ENCODE measurements at places on chromosomes 3 and 15.

DNA sequence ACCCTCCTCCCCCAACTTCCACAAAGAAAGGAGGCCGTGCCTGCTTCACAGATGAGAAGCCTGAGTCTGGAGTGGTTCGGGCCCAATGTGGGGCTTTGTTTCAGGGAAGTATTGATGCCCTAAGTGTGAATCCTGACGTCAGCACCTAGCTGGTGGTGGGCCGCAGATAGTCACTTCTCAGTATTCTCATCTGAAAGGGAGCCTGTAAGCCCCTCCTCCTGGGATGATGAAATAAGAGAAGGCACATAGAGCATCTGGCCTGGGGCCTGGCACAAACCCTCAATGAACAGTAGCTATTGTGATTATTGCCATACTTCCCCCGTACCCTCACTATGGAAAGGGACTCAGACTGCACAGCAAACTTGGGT lies 24.8 kb downstream of the LINGO1 start:
- no peak for DNase-seq

DNA sequence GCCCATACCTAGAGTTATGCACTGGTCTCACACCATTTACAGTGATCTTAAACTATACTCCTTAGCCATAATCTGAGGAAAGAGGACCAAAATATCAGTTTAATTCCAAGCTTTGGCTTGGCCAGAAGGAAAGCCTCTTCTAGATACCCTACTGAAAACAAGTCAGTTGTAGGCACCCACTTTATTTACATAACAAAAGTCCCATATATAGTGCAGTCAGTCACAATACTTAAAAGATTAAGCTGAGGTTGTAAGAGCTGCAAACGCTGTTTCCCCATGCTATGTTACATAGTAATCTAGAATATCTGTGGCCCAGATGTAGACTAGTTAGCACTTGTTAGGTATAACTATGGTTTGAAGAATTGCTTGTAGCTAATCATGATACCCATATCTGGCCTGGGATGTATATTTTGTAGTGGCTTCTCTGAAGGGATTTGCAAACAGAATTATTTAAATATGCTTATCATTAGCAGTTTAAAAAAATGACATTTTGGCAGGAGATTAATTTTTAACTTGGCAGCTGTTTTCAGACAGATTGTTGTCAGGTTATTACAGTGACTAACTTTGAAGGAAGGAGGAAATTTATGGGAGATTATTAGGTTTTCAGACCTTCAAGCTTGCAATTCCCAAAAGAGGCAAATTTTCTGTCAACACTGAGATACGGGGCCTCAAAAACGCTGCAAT lies 160.4 kb upstream of the SLC2A2 start:
- no peak for DNase-seq

DNA sequence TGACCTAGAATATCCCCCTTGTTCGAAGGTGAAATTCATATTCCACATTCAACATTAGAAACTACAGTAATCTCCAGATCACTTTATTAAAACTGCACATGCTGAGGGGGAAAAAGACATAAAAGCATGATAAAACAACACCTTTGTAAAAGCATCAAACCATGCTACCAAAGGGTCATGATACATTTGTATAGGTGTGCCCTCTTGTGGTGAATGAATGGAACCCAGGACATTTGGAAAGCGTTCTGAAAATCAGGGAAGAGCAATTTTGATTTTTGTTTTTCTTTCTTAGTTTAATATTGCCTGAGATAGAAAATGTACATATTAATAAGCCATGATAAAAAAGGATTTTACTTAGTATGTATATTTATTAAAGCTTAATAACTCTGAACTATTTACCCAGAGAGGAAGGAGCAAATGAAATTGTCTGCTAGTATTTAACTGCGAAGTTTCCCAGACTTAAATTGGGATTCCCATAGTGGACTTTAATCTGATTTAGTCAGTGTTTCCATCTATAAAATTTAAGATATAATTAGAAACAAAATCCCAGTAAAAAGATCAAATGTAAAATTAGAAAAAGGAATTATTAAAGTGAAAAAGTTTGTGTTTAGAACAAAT lies 105.8 kb upstream of the ARL6 start:
- DNase-seq: peak; percentile 51

GRCh38 chr3:47762233-47762632 lies 19.5 kb downstream of the SMARCC1 start:
- DNase-seq: no peak

GRCh38 chr3:139120086-139121056 lies 75.7 kb upstream of the PRR23C start:
- no peak for DNase-seq

DNA sequence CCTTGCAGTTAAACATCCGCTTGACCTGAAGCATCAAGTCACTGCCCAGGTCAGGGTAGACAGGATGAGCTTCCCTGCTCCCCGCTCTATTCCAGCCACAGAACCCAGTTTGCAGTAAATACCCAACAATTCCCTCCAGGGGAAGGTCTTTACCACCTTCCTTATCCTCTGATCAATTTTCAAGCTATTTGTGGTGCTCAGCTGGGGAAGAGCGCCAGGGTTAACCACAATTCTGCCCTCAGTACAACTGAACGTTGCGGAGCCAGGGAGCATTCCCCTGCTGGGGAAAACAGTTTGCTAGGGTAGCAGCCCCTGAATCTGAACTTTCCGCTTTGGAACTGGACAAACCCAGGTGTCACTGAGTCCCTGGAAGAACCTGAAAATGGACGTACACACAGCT lies 28.5 kb downstream of the RBPMS2 start:
- DNase-seq: no peak

DNA sequence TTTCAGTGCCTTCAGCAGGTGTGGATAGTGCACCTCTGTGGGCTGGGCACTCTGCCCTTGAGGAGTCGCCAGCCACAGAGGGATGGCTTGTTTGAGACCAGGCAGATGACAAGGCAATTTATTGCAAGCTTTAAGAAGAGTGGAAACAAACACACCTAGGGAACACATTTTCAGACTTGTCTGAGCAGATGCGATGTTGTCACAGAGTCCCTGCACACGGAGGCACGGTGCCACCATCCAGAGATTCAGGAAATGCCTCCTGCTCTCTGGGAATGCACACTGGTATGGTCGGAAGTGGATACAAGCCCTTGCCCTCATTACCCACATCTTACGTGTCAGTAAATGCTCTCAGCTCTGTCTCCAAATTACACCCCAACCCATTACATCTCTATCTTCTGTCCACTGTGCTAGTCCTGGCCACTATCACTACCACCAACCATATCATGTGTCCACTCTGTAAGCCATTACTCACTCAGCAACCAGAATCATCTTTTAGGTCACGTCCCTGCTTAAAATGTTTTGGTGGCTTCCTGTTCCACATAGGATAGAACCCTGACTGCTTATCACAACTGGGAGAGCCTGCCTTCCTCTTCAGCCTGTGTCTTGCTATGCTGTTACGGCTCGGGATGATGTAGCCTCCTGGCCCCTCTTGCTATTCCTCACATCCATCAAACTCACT lies 196.9 kb downstream of the SLCO3A1 start:
- no peak for DNase-seq

- DNase-seq: no peak
Measured at GRCh38 chr3:12005951-12006625, 1.9 kb downstream of the SYN2 start.

- DNase-seq: peak; percentile 64
Measured at GRCh38 chr3:52552089-52552488, 15.7 kb downstream of the UQCC5 start.

GRCh38 chr3:12707449-12707848 lies 43.5 kb upstream of the RAF1 start:
- DNase-seq: peak; percentile 78

GRCh38 chr15:83285979-83286553 lies 1.6 kb upstream of the BNC1 start:
- DNase-seq: peak; percentile 78

DNA sequence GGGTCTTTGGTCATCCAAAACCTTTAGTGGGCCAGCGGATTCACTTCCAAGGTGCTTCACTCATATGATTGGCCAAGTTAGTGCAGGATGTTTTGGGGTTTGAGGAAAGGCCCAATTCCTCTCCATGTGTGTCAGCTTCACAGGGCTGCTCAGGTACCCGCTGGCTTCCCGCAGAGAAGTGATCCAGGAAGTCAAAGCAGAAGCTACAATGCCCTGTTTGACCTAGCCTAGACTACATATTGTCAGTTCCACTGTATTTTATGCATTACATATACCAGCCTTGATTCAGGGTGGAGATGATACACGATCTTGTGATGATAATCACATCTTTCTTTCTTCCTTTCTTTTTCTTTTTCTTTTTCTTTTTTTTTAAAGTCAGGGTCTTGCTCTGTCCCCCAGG lies 32.1 kb downstream of the PDE8A start:
- no peak for DNase-seq

GRCh38 chr3:170102431-170102830 lies 64.6 kb downstream of the GPR160 start:
- no peak for DNase-seq

- peak; percentile 39 for DNase-seq
Measured at GRCh38 chr3:45035441-45036301, 9.6 kb downstream of the CLEC3B start.

DNA sequence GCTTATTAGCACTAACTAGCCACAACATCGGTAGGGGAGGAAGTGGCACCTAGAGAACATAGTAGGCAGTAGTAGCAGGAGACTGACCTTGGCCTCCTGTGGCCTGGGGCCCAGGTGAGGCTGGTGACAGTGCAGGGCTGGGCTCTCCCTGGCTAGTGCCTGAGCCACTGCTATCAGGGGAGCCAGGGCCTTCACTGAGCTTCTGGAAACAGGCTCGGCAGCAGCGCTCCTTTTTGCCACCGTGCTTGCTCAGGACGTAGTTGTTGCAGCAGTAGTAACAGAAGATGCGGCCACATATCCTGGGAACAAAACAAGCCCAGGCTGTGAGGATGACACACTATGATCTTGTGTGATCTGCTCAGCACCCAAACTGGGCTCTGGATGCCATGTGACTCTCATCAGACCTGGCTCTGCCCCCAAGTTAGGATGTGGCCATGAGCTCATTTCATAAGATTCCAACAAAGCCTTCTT lies 15.1 kb downstream of the CXCR6 start:
- DNase-seq: no peak

- no peak for DNase-seq
Measured at GRCh38 chr3:111751961-111752360, 107.1 kb upstream of the PHLDB2 start.

DNA sequence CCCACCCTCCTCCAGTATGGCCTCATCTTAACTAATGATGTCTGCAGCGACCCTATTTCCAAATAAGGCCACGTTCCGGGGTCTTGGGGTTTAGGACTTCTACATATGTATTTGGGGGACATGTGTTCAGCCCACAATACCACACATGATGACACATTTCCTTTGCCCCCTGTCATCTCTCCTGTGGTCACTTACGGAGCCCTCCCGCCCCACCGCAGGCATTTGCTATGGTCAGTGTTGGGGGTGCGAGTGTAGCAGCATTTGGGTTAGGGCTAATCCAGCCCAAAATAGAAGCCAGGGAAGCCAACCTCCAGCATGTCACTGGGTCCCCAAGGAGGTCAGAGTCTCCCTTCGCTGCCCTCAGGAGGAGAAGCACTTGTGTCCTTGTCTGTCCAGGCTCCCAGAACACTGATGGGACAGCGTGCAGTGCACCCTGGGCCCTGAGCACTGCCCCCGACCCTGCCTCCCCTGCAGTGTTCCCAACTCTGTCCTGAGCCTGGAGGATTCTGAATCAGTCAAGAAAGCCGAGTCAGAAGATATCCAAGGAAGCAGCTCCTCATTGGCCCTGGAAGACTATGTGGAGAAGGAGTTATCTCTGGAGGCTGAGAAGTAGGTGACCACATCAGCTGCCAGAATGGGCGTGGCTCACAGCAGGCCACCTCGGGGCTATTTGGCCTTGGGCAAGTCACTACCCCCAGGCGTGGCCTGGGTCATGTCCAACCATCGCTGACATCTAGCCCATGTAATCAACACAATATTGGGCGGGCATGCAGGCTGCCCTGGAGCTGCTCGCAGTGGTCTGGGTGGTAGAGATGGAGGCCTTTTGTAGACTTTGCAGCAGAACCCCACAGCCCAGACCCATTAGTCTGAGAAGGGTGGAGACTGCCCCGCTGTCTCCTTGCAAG lies 46.9 kb upstream of the FGD5 start:
- no peak for DNase-seq

DNA sequence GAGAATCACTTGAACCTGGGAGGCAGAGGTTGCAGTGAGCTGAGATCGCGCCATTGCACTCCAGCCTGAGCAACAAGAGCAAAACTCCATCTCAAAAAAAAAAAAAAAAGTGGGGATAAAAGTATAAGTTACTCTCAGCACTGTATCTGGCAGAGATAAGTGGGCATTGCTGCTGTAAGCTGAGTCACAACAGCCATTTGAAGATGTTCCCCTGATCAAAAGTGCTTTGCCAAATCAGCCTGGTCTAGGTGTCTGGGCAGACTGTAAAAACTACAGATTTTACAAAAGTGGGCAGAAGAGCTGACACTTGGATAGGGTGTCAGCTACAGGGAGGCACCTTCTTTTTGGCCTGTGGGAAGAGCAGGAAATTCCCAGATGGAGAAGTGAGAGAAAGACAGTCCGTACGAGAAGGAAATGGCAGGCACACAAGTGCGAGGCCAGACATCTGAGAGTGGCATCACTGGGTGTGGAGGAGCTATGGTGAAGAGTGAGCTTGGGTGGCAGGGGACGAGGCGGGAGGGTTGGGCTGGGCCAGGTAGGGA lies 78.5 kb downstream of the TRAK1 start:
- no peak for DNase-seq

DNA sequence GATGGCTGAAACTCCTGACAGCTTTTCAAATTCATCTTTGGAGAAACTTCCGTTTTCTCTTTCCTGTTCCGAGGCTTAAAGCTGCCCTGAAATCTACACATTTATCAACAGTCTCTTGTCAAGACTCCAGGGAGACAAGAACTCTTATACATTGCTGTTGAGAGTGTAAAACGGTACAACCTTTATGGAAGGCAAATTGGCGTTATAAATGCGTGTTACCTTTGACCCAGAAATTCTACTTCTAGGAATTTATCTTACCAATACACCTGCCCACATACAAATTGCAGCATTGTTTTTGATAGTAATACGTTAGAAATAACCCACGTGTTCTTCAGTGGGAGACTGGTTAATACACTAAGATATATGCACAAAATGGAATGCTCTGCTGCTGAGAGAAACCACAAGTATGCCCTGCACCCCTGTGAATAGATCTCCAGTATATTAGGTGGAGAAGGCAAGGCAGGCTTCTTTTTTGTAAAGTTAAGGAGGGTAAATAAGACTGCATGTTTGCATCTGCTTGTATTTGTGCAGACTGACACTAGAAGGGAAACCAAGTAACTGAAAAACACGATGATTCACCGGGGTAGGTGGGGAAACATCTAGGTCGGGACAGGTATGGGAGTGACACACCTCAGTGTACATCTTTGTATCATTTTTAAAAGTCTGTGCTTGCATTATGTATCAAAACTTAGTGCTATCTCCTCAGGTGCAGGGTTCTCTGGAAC lies 97.5 kb downstream of the IGF1R start:
- DNase-seq: peak; percentile 89
